ENCODE measurements at places on chromosomes 3 and 15. TPM values are rescaled to one million over a fixed set of nuclear protein-coding genes. Genes with fewer than 3 reads are reported as not detected.

Gene FOXB1
- total RNA-seq: 0.39 TPM

Gene TMED3
- 211 TPM for total RNA-seq

Gene C3orf38
- total RNA-seq: 27.5 TPM

Gene BOC
- 15.7 TPM for total RNA-seq

Gene CCR9
- total RNA-seq: not detected

Gene TMEM108
- 0.11 TPM for total RNA-seq

Gene SCAPER
- 13.6 TPM for total RNA-seq

Gene CPNE9
- total RNA-seq: not detected

Gene KLF15
- total RNA-seq: not detected

Gene ADAMTS9
- 13.0 TPM for total RNA-seq

Gene DCBLD2
- total RNA-seq: 135 TPM

Gene SEMA3F
- 13.7 TPM for total RNA-seq

Gene ZNF80
- total RNA-seq: not detected

Gene OR5AC2
- not detected for total RNA-seq

Gene ANKUB1
- not detected for total RNA-seq

Gene TMEM207
- not detected for total RNA-seq

Gene TTC14
- total RNA-seq: 47.2 TPM

Gene ATP13A5
- total RNA-seq: not detected

Gene GABRB3
- 3.5 TPM for total RNA-seq

Gene ERICH6
- 0.39 TPM for total RNA-seq

Gene PSTPIP1
- total RNA-seq: 0.39 TPM

Gene STARD5
- total RNA-seq: 5.7 TPM

Gene B3GALNT1
- total RNA-seq: 14.6 TPM

Gene MOBP
- not detected for total RNA-seq

Gene AP3B2
- 0.11 TPM for total RNA-seq

Gene SLC12A1
- not detected for total RNA-seq

Gene RHOV
- total RNA-seq: 0.33 TPM

Gene TLR9
- total RNA-seq: under 0.01 TPM

Gene RPL39L
- 10.2 TPM for total RNA-seq

Gene AHSG
- total RNA-seq: not detected

Gene MUC13
- not detected for total RNA-seq

Gene GCNT3
- not detected for total RNA-seq

Gene CAND2
- total RNA-seq: 10.7 TPM

Gene ZNF35
- 15.1 TPM for total RNA-seq

Gene TNFAIP8L3
- total RNA-seq: not detected

Gene PPP4R2
- total RNA-seq: 68.7 TPM

Gene XCR1
- under 0.01 TPM for total RNA-seq

Gene KBTBD12
- not detected for total RNA-seq

Gene KCNMB2
- not detected for total RNA-seq

Gene TMC3
- not detected for total RNA-seq

Gene CALML4
- total RNA-seq: 3.9 TPM

Gene DNAH12
- 0.11 TPM for total RNA-seq

Gene CLDN16
- total RNA-seq: not detected

Gene ITPKA
- under 0.01 TPM for total RNA-seq

Gene CDHR4
- total RNA-seq: 1.2 TPM

Gene GP9
- not detected for total RNA-seq

Gene CXCR6
- total RNA-seq: not detected

Gene ANKRD34C
- under 0.01 TPM for total RNA-seq

All from placental epithelial cell (primary cell).